ENCODE measurements at places on chromosomes 2 and 18.

- DNase-seq: no peak
Observed at GRCh38 chr2:39990335-39990900, 211.4 kb upstream of the THUMPD2 start.

GRCh38 chr2:133787207-133787606 is 218.9 kb upstream of the NCKAP5 start:
- no peak for DNase-seq

GRCh38 chr2:181354626-181355025 is 102.6 kb upstream of the ITGA4 start:
- no peak for DNase-seq

GRCh38 chr18:12659904-12660605 is 2.1 kb upstream of the SPIRE1 start:
- DNase-seq: no peak

DNA sequence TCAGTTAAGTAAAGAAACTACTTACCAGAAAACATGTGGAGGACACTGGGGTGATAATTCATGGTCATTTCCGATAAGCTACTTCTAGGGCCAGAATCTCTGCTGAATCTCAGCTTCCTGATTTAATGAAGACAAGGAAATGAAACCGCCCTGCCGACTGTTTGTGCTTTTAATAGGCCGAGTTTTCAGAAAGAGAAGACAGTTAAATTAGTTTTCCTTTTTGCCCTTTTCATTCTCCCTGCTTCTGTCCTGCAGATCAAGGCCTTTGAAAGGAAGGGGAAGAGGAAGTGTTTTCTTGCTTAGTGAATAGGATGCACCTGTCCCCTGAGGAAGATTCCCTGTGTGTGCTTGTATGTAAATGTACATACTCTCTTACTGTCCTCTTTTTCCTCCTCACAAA is 126.6 kb downstream of the SH3RF3 start:
- no peak for DNase-seq

DNA sequence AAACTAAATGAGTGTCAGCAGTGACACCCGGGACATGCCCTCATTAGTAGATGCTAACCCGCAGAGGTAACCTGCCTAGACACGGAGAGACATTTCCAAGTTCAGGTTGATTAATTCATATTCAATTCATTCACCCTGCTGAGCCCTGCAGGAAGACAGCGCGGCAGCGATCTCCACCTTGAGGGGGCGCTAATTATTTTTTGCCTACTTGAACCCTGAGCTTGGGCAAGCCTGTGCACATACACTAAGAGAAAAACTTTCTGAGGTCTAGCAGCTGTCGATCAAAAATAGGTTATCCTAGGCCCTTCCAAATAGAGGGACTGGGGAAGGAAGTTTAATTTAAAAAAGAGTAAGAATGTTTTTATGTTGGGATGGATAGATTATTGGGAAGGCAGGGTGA is 1.3 kb upstream of the LYPD6 start:
- peak; percentile 33 for DNase-seq

Measured in Caco-2 (cell line).